Stimulated activated CD4-positive, alpha-beta T cell treated with anti-CD3 and anti-CD28 coated beads, Interleukin-4, amount 100 ng/mL, for 48 hours (primary cell): ENCODE measurements at places on chromosomes 11 and 22.

- DNase-seq = no peak
These were observed 1.2 kb downstream of the DRD2 start for GRCh38 chr11:113473983-113474361.

DNA sequence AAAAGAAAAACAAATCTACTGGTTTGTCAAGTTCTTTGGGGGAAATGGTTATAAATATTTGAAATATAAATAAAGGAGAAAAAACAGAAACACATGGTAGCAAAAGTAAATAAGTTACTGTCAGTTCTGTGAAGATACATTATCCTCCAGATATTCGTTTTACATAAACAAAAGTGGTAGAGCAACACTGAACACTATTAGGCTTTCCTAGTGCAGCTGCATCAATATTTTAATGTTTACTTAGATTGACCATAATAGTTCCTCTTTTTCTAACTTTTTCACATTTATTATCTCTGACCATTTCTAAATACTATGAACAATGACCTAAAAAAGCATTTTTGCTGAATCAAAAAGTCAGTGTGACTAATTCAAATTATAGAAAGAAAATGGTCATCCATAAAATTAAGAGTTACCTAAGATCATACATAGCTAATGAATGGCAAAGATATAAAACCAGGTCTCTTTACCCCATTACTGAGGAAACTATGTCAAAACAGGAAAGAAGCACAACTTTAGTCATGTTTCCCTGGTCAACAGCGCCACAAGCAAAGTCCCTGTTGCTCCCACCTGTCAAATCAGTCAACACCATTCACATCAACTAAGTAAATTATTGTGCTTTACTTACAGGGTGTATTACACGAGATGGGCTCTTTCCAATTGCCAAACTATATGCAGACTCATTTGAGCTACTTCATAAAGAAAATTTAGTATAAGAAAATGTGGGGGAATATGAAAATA, 38.5 kb downstream of the SBF2 start:
- DNase-seq = no peak

GRCh38 chr11:114354076-114354475, 46.2 kb downstream of the C11orf71 start:
- no peak for DNase-seq

GRCh38 chr11:2525166-2525861, 80.5 kb downstream of the KCNQ1 start:
- no peak for DNase-seq

DNA sequence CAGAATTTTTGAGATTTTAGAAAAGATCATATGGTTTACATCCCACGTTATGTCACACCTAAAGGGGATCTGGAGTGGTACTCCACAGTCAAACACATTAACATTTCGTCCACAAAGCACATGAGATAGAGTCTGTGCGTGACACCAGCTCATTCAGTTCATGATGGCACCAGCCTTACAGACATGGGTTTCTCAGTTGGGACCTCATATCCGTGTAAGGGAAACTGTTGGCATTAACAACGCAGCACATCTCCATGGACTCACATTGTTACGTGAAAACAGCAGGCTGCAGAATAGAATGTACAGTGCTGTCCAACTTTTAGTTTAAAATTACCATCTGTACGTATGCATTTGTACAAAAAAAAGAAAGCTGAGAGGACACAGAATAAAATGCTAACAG, 14.0 kb downstream of the RIC8A start:
- DNase-seq = no peak
